Hepatocyte (in vitro differentiated cells): ENCODE measurements at places on chromosomes 7 and 10. TPM values are rescaled to one million over a fixed set of nuclear protein-coding genes. Genes with fewer than 3 reads are reported as not detected.

DNA sequence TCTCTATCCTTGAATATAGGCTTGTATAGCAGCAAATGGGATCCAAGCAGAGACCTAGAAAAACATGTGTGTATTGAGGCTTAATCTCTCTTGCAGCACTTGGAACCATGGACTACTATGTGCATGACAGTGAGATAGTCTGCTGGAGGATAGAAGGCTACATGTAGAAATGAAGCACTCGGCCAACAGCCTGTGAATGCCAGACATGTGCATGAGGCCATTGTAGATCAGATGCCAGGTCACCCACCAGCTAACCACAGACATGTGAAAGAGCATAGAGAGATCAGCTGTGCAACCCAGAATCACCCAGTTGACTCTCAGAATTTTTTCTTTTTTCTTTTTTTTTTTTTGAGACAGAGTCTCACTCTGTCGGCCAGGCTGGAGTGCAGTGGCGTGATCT is 90.9 kb downstream of the NT5C2 start:
- no peak for DNase-seq

- no peak for DNase-seq
Observed at GRCh38 chr10:47319784-47320183, 2.5 kb upstream of the GDF2 start.

The FLNC gene
- total RNA-seq: 32.8 and 60.7 TPM in 2 replicates

- DNase-seq: no peak
Observed at GRCh38 chr10:124116771-124117510, 23.5 kb upstream of the CHST15 start.

GRCh38 chr10:78609976-78610375 is 458.8 kb upstream of the ZMIZ1 start:
- no peak for DNase-seq

The ACSL5 gene
- total RNA-seq: 40.2 and 43.1 TPM in 2 replicates

- DNase-seq: no peak
Observed at GRCh38 chr10:52443419-52444388, 129.6 kb downstream of the DKK1 start.

DNA sequence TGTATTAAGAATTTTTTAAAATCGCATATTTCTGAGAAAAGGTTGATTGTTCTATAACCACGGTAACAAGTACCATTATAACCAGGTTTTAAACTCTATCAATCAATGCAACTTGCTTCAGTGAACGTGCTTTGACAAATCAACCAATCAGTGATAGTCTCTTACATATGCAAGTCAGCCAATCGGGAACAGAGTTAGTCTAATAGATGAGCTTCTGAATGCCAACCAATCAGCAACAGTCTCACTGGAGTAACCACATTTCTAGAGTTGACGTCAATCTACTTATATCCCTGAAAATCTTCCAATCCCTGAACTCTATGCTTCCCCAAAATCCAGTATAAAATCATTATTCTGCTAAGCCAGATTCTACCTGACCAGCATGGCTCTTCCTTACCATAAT is 44.7 kb upstream of the TRUB1 start:
- DNase-seq: no peak

The SEMA3A gene
- total RNA-seq: 64.6 and 72.3 TPM in 2 replicates

The EN2 gene
- total RNA-seq: not detected in 2 replicates

DNA sequence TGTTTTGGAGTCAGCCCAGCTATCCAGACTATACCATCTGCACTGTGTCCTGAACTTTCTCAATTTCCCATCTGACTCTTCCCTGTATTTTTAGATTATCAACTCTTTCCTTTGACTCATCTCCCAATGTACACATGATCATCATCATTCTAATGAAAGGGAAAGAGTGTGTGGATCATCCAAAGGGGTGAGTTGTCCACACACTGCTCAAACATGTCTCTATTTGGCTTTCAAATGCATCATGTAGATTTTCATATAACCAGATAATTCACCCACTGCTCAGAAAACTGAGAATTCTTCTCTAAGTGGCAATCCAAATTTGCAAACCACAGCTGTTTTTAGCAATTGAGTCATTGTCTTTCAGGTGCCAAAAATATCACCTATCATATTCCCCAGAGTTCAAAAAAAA is 190.2 kb upstream of the HPS1 start:
- DNase-seq: no peak

- no peak for DNase-seq
Observed at GRCh38 chr7:19336836-19337383, 191.7 kb upstream of the FERD3L start.

DNA sequence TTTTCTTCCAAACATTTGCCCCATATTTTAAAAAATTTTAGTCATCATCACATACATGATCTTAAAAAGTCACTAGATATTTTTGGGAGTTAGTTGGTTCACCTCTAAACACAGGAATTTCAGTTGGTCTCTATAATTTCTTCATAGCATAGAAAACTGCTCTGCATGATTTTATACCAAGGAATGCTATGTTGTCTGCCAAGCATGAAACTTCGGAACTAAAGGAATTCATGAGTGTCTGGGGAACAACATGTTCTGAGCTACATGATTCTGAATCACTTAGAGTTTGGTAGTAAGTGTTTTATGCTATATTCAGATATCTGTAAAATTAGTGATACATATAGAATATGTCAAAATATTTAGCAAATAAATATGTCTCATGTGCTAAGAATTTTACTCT is 957.8 kb downstream of the GATA3 start:
- no peak for DNase-seq

GRCh38 chr7:24842449-24843241 is 85.4 kb upstream of the GSDME start:
- no peak for DNase-seq

DNA sequence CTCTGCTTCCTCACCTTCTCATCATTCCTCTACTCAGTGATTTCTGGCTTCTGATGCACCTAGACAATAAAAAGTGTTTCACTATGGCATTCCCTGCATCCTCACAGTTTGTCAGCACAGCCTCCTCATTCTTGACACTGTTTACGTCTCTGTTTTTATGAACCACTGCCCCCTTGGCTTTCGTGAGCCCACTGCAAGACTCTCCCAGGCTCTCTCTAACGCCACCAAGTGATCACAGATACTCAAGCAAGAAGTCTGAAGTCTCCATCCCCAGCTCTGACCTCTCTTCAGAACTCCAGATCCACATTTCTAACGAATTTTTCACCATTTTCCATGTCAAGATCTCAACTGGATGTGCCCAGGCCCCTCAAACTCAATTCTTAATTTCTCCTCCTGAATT is 8.9 kb downstream of the SLC16A9 start:
- DNase-seq: no peak

The NODAL gene
- not detected in 2 replicates for total RNA-seq

The NFKB2 gene
- total RNA-seq: 13.0 and 23.2 TPM in 2 replicates

GRCh38 chr10:70250961-70251680 is 17.9 kb upstream of the PPA1 start:
- DNase-seq: no peak
